PC-3 (cell line): ENCODE measurements at places on chromosomes 4 and X. TPM values are rescaled to one million over a fixed set of nuclear protein-coding genes. Genes with fewer than 3 reads are reported as not detected.

The GRPEL1 gene
- total RNA-seq = 74.5 and 121 TPM in 2 replicates

The FGA gene
- not detected in 2 replicates for total RNA-seq

The PWWP3B gene
- total RNA-seq = 0.07 TPM in 1 of 2 replicates, not detected in the other

The FATE1 gene
- total RNA-seq = not detected in 2 replicates

The MAGEB3 gene
- not detected in 2 replicates for total RNA-seq

The CYTL1 gene
- not detected in 2 replicates for total RNA-seq

The GPC3 gene
- total RNA-seq = not detected in 2 replicates

The NPNT gene
- 29.7 and 34.5 TPM in 2 replicates for total RNA-seq

The TLR6 gene
- total RNA-seq = 0.92 and 1.2 TPM in 2 replicates

The DMP1 gene
- not detected in 2 replicates for total RNA-seq

The RASL11B gene
- 0.07 and 2.1 TPM in 2 replicates for total RNA-seq

The FREM3 gene
- total RNA-seq = not detected in 2 replicates

The PFKFB1 gene
- 0.22 and 1.1 TPM in 2 replicates for total RNA-seq

The GLRA3 gene
- not detected in 2 replicates for total RNA-seq

The C4orf51 gene
- total RNA-seq = not detected in 2 replicates

The NIPAL1 gene
- total RNA-seq = 5.9 and 7.3 TPM in 2 replicates

The CPZ gene
- 21.7 and 27.9 TPM in 2 replicates for total RNA-seq

The NPY1R gene
- total RNA-seq = 1.3 and 1.7 TPM in 2 replicates

The ADAM29 gene
- not detected in 2 replicates for total RNA-seq

The CNGA1 gene
- 0.29 and 1.1 TPM in 2 replicates for total RNA-seq

The MAP7D3 gene
- total RNA-seq = 0.40 and 0.69 TPM in 2 replicates

The OPHN1 gene
- total RNA-seq = 6.0 and 8.6 TPM in 2 replicates

The NUDT10 gene
- 0.22 and 0.40 TPM in 2 replicates for total RNA-seq

The ASB9 gene
- total RNA-seq = 31.5 and 32.1 TPM in 2 replicates

The CXorf38 gene
- 16.2 and 18.3 TPM in 2 replicates for total RNA-seq

The CTSO gene
- 1.6 and 2.8 TPM in 2 replicates for total RNA-seq

The MAGEA11 gene
- not detected in 2 replicates for total RNA-seq

The F9 gene
- not detected in 2 replicates for total RNA-seq

The PDS5A gene
- 39.9 and 49.8 TPM in 2 replicates for total RNA-seq

The ODAPH gene
- total RNA-seq = not detected in 2 replicates

The REELD1 gene
- not detected in 2 replicates for total RNA-seq

The CLDN22 gene
- total RNA-seq = not detected in 2 replicates

The FGB gene
- total RNA-seq = 0.36 and 1.0 TPM in 2 replicates

The HPF1 gene
- total RNA-seq = 10.6 and 13.9 TPM in 2 replicates

The SSX7 gene
- not detected in 2 replicates for total RNA-seq

The CTAG1B gene
- total RNA-seq = not detected in 2 replicates

The ADH6 gene
- total RNA-seq = not detected in 2 replicates

The GYG2 gene
- 0.58 and 1.7 TPM in 2 replicates for total RNA-seq
